Fibroblast of skin of left quadriceps (primary cell): ENCODE measurements at places on chromosomes 13 and 19.

DNA sequence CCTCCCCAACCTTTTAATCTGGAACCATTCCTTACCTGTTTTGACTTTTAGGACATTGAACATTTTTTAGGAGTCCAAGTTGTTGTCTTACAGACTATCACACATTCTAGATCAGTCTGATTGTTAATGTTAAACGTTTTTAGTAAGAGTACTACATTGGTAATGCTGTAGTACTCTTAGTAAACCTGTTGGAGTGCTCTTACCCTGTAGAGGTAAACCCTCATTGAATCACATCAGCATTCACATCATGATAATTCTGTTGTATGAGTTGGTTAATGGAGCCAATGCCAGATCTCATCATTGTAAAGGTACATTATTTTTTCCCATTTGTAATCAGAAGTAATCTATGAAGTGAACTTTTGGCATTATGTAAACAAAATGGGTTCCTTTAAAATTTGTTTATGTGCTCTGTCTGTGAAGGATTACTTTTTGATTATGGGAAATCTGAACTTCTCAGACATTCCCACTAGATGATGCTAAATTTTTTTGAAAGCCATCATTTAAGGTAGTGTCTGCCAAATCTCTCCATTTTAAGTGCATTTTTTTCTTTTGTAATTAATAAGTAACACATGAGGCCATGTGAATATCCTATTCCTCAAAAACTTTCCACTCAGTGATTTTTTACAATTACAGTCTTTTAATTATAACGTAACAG, 55.2 kb downstream of the VWA8 start:
- DNase-seq = peak; percentile 8

- peak; percentile 18 for DNase-seq
Measured at GRCh38 chr19:2848616-2849015, 7.3 kb downstream of the ZNF555 start.

GRCh38 chr19:28456708-28457320, 756.1 kb downstream of the UQCRFS1 start:
- no peak for DNase-seq

- peak; percentile 52 for DNase-seq
Measured at GRCh38 chr13:30577401-30577852, 40.3 kb upstream of the USPL1 start.

DNA sequence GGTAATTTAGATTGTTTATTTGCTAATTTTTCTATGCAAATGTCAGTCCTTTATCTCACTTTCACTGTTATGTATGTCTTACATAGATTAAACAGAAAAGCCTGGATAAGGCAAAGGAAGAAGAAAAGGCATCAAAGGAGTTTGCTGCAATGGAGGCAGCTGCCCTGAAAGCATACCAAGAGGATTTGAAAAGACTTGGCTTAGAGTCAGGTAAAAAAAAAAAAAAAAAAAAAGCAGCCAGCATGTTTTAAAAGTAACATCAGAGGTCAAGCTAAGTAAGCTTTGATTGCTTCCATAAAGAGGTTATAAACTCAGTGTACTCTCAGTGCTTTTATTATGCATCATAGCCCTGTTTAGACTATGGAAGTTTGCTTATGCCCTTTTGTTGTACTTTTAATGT, 3.8 kb downstream of the WBP4 start:
- peak; percentile 23 for DNase-seq

GRCh38 chr13:78160793-78161192, 242.2 kb upstream of the EDNRB start:
- DNase-seq = peak; percentile 59

DNA sequence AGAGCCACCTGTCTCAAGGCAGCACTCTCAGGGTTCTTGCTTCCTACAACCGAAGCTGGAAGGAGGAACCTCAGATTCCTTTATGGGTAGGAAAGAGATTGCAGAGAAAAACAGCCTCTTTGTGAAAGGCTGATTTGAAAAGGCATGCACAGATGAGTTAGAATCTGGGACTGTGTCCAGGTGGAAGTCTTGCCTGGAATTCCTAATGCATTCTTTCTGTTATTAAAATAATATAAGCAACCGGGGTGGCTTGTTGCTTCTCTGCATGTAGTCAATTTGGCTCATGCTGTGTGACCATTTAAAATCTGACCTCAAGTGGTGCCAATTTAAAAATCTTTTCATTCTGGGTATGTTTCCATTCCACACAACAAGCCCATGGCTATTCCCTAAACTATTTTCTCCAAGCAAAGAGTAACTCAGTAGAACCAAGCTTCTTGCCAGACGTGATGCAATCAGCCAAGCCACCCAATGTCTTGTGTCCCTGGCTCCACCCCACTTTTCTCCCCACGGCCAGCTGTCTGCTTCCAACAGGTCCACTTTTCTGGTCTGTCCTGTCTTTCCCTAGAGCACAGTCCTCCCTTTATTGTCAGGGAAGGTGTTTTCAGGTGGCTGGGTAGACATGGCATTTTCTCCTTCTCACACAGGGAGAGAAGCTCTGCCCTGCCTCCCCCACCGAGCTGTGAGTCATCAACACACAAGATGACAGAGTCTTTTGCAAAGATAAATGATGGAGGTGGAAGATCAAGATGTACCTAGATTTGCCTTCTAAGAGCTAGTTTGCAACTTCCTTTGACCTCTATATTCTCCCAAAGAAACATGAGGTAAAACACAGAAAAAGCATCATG, 394.3 kb downstream of the FOXO1 start:
- peak; percentile 54 for DNase-seq

DNA sequence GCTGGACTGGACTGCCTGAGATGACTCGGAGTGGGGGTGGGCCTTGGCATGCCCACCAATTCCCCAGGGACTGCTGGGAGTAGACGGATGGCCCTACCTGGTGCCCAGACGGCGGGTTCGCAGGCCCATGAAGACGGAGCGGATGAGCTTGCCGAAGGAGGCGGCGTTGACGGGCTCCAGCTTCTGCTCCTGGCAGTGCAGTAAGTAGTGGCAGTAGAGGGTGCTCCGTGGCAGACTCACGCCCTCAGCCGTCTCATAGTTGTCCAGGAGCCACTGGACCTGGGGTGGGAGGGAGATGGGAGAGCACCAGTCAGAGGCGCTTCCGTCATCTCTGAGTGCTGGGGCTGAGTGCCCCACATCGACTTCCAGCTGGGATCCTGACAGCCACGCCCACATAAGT, 17.6 kb downstream of the DCAF15 start:
- DNase-seq = no peak
